Cerebellum (tissue), 4 donors: ENCODE measurements at places on chromosomes 11 and 22. TPM values are rescaled to one million over a fixed set of nuclear protein-coding genes. Genes with fewer than 3 reads are reported as not detected.

Gene CDC45
- total RNA-seq = 7.4 TPM

Gene MCHR1
- 5.7 TPM for total RNA-seq

Gene CLDN5
- total RNA-seq = 52.7 TPM

DNA sequence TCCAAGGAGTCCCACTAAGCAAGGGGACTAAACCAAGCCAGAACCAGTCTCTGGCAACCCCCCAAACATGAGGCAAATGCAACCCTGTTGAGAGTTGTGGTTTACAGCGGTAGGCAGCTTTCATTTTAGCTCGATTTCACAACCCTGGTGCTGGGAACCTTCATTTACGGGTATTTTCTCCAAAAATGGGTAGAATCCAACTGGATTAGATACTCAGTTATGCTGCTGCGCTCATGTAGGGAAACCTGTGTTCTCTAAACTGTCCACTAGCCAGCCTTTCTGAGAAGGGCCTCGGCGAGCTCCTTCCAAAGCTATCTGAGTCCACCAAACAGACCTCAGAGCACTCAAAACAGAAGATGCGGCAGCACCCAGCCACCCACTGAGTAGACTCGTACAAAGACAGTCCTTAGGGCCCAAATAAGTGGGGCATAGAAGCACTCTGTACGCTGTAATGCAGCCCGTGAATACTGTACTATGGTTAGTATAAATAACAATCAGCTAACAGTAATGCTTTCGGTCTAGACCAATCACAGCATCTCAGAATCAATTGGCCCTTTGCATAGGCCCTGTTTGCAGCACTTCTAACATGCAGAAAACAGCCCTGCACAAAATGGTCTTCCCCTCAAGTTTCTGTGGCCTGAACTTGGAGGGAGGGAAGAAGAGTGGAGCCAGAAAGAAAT lies 104.7 kb downstream of the ETS1 start:
- DNase-seq = no peak

Gene LDHAL6A
- total RNA-seq = 0.54 TPM

- no peak for DNase-seq
Measured at GRCh38 chr11:103862802-103863174, 173.7 kb upstream of the DDI1 start.

DNA sequence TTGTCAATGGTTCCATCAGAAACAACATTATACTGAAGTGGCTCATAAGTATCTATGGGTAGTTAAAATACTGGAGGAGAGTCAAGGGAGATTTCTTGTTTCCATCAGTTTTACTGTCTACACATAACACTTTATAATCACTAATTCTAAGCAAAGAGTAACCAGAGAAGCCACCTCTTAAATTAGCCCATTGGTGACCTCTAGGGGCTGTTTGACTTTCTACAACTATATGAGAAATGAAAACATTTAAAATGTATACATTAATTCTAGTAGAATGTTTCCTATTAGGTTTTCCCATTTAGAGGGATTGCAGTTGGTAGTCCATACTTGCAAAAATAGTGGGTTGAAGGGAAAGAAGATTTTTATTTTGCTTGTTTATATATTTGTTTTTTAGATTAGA lies 504.3 kb downstream of the FAM181B start:
- no peak for DNase-seq

- DNase-seq = no peak
Measured at GRCh38 chr22:47036352-47036751, 273.9 kb downstream of the TBC1D22A start.

Gene USP2
- 1.1 TPM for total RNA-seq

Gene CNGA4
- total RNA-seq = 0.36 TPM

Gene RCOR2
- 15.5 TPM for total RNA-seq
